ENCODE measurements at places on chromosomes 12 and 14.
A peak's percentile ranks its signal among the peaks of the same experiment; 100 is the strongest.

GRCh38 chr12:21276826-21277225 lies 57.9 kb downstream of the SLCO1A2 start:
- no peak for DNase-seq

- DNase-seq = no peak
These were observed 74.4 kb upstream of the TRHDE start for GRCh38 chr12:72197790-72198189.

DNA sequence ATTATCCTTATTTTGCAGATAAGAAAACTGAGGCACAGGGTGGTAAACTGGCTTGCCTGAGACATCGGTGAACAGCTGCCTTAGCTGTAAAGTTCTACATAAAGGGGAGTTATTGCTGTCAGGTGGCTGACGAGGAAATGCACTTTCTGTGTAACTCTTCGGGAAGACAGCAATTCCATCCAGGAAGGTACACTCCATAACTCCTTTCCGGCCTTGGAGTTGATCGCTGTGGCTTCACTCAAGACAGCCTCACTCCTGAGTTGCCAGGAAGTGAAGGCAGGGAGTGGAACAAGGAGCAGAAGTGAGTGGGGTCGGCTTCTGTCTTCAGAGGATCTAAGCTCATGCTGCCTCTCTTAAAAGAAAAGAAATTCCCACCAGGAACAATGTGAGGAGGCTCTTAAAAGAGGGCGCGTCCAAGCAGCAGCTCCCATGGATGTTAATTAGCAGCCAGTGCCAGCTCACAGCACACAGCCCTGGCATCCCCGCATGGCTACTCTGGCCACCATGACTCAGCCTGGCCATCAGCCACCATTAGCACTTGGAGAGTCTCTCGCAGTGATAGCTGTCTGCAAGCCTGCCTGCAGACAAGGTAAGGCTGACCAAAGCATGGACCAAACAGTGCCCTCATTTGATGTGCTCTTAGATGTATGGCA lies 60.3 kb downstream of the NUAK1 start:
- DNase-seq = no peak

GRCh38 chr12:48286665-48287064 lies 64.1 kb downstream of the ZNF641 start:
- no peak for DNase-seq

GRCh38 chr14:81343701-81344100 lies 56.4 kb downstream of the STON2 start:
- DNase-seq = no peak

DNA sequence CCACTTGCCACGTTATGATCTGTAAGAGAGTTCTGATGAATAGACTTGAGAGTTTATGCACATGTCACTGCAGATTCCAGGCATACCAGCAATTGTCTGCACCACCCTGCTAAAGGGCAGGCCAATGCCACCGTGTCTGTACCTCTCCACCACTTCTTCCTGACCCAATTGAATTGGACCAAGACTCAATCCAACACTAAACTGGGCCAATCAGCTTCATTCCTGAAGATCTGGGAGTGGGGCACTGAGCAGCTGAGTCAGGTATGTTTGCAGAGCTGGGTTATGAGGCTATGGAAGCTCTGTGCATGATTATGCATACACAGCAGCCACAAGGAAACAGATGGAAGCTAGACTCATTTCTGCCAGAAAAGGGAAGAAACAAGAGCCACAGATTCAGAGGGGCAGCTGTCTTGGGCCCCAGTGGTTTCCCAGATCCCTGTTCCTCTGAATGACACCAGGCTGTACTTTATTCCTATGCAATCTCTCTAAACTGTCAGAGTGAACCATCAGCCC lies 28.0 kb downstream of the DAO start:
- no peak for DNase-seq

DNA sequence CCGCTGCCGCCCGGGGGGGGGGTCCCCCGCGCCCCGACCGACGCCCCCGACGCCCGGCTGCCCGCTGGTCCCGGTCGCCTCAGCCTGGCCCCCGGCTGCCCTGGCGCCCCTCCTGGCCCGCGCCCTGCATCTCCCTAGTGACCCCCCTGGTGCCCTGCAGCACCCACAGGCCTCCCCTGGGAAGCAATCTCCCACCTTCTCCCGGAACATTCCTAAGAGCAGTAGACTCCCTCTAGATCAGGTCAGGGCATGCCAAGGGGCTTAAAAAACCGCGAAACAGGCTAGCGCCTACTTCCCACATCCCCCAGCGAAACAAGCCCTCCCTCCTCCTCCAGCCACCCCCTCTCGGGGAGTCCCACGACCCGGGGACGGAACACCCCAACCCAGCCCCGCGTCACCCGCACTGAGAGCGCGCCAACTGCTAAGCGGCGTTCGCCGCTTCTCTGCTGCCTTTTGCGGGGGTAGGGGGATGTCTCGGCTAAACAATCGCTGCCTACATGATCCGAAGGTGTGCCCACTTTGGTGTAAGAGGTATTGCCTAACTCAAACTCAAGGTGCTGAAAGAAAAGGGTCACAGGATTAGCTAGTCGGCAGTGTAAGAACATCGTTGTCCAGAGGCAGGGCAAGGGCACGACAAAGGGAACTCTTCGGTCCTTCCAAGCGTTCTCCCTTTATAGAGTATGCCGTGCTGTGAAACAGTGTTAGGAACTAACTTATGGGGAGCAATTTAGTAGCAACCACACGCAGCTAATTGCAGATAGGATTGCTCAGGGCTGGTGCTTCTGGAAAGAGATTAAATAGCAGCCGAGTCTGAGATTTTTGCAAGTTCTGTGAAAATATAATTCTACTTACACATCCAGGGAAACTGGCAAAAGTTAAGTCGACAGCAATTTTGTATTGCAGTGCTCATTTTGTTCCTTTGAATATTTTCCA lies 619 bp upstream of the NTN4 start:
- no peak for DNase-seq

- DNase-seq = no peak
These were observed 33.8 kb downstream of the ZFYVE21 start for GRCh38 chr14:103749452-103749851.

DNA sequence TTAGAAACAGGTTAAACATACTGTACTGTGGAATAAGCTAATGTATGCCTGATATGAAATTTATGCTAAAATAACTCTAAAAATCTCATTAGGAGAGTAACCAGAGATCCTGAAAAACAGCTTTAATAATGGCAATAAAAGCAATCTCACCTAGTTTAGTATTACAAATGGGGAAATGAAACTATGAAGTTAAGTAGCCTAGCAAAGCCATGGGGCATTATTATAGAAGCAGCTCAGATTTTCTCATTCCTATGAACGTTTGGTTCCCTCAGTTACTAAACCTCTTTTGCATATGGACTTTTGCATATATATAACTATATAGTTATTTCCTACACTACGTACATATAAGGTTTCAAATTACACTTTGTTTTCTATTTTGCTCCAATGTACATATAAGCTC lies 25.0 kb upstream of the APPL2 start:
- no peak for DNase-seq

GRCh38 chr12:30988086-30988485 lies 61.5 kb downstream of the TSPAN11 start:
- DNase-seq = no peak

GRCh38 chr14:87992346-87992717 lies 650 bp downstream of the GALC start:
- DNase-seq = no peak

DNA sequence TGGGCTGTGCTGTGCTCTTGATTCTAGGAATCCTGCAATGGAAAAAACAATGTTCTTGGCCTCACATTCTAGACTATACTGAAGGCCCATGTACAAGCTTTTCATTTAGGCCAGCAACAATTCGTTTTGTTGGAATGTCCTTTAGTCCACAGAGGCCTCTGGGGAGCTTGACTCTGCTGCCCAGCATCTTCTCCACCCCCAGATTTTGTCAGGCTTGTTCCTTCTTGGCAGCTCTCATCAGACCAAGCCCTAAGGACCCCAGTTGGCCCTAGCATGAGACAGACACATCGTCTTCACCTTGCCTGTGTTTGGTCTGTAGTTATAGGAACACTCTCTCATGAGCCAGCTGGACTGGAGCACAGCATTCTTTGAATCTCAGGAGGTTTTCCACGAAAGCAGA lies 300.1 kb downstream of the VRK1 start:
- no peak for DNase-seq

GRCh38 chr14:65637780-65638179 lies 225.2 kb downstream of the FUT8 start:
- DNase-seq = no peak

- no peak for DNase-seq
These were observed 29.6 kb downstream of the PDZRN4 start for GRCh38 chr12:41217727-41218126.

DNA sequence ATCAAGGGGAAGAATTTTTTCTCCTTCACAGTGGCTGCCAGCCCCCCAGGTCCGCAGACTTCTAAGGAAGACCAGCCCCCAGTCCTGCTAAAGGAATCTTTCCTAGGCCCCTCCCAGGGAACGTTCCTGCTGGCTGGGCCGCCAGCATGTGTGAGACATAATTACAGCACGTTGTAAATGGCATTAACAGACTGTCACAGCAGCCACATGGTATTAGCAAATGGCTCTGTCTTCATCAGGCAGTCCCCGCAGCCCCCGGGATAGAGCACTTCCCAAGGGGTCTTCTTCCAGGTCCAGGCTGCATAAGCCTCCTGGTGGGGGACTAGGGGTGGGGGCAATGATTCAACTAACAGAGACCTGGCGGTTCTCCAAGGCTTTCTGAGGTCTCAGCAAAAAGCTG lies 34.9 kb upstream of the FAM222A start:
- no peak for DNase-seq

- no peak for DNase-seq
These were observed 307.2 kb upstream of the SOX5 start for GRCh38 chr12:24256684-24257083.

GRCh38 chr12:130201037-130201436 lies 38.8 kb downstream of the FZD10 start:
- no peak for DNase-seq

- DNase-seq = no peak
These were observed 26.4 kb upstream of the FGF6 start for GRCh38 chr12:4472046-4472445.

DNA sequence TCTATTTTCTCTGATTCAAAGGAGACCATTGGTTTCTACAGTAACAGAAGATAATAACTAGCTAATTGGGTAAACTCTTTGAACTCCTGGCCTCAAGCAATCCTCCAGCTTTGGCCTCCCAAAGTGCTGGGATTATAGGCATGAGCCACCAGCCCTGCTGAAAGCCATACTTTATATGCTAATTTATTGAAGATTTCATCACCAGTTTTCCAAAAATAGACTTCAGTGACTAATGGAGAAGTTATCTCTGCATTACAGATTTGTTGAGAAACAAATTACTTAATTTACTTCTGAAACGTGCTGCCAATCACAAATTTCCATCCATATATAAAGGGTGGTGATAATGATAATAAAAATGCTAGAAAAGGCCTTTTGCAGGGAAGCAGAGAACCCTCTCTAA lies 1758.1 kb upstream of the SEL1L start:
- DNase-seq = no peak

GRCh38 chr12:79964100-79964627 lies 29.3 kb upstream of the PPP1R12A start:
- DNase-seq = no peak

DNA sequence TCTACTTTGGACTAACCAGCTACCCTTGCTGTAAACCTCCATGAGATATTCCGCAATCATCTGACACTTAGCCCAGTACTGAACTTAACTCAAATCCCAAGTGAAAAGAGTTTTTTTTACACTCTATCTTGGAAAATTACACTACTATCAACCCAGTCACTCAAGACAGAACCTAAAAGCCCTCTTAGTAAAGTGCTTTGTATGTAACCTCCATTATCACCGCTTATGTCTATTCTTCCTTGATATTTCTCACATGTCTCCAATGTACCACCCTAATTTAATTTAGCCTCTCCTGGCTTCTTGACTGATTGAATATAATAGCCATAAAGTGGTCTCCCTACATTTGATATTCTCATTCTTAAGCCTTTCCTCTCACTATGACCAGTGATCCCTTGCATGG lies 168.8 kb upstream of the SYT1 start:
- no peak for DNase-seq

GRCh38 chr14:76169776-76170175 lies 18.1 kb downstream of the GPATCH2L start:
- no peak for DNase-seq

DNA sequence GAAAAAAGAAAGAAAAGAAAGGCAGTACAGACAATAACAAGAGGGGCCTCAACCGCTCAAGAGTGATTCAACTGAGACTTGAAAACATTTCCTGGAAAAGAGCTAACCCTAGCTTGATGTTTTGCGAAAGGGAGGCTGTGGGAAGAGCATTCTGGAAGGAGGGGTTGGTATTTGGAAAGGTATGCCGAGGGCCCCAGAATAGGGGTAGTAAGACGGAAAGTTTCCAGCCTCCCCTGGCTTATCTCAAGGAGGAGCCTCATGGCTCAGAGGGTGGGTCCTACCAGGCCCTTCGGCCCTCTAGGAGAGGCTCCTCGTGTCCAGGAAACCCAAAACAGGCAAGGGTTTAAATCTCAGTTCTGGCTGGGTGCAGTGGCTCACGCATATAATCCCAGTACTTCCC lies 8.4 kb downstream of the RNU4-2 start:
- DNase-seq = no peak

DNA sequence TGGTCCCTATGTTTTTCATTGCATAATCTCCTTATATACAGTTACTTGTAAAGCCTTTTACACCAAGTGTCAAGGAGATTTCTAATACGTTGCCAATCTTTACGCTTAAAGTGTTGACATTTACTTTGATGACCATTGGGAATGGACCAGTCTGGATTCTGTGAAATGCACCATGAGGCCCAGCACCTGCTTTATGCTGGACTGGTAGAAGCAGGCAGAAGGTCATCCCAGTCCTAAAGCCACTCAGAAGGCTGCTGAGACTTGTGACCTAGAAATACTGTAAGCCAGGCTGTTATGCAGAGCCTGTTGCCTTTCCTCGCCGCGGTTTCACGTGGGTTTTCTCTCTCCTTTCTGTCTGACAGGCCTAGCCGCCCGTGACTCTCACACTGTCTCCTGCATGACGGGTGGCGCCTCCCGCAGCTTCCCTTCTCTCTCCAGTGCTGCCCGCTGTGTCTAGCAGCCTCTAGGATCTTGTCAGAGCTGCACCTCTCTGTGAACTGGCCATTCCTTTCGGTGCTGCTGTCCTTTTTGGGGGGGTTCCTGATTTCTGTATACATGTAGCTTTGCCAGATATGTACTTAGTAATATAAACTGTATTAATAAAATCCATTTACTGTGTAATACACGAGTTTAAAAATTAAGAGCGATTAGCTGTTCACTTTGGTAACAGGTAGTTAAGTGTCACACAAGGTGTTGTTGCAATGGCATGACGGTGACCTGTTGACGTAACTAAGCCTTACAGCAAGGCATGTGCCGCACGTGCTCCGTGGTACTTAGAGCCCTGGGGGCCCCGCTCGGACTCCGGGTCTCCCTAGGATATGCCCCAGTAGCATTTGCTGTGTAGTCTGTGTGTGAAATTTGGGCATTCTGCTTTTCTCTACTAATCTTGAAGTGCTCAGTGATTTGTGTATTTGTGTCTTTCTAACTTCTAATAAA lies 29.7 kb downstream of the XRCC3 start:
- DNase-seq = no peak

- DNase-seq = no peak
These were observed 108.2 kb downstream of the PDE3A start for GRCh38 chr12:20476551-20476950.

GRCh38 chr12:123270214-123271000 lies 1.2 kb downstream of the CDK2AP1 start:
- peak; percentile 9 for DNase-seq
